ENCODE measurements at places on chromosomes 11 and 22.

GRCh38 chr11:111846636-111847035, 24.7 kb downstream of the ALG9 start:
- DNase-seq = no peak

GRCh38 chr11:75655605-75656004, 13.2 kb downstream of the MAP6 start:
- no peak for DNase-seq

DNA sequence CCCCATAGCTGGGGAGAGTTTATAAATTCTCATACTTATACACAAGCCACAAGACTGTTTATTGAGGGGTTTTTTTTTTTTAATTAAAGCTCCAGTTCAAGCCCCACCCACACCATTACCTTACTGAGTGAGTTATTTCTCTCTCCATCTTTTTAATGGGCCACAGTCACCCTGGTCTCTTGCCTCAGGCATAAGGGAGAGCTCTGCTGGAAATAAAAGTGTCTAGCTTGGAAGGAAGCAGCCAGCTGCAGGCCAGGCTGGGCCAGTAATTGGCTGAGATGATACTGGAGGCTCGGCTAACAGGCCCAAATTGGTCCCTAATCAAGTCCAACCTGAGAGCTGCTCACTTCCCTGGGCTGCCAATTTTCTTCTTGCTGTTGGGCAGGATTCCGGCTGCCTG, 174.1 kb downstream of the INSC start:
- no peak for DNase-seq

DNA sequence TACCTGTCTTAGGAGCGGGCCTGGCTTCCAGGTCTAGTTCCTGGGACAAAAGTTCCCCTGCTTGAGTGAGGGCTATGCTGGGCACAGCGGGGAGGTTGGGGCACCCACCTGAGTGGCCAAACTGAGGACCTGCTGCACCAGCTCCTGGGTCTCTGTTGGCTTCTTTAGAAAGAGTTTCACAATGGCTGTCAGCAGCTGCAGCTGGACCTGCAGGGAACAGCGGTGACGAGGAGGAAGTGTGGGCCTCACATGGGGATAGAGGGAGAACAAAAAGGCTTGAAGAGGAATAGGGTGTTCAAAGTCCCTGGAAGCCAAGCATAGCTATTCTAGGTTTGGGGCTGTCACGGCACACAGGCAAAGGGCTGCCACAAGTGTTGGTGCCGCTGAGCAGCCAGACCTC, 26.7 kb upstream of the RASL10A start:
- DNase-seq = no peak

GRCh38 chr11:120122924-120123683, 14.8 kb downstream of the TRIM29 start:
- no peak for DNase-seq

DNA sequence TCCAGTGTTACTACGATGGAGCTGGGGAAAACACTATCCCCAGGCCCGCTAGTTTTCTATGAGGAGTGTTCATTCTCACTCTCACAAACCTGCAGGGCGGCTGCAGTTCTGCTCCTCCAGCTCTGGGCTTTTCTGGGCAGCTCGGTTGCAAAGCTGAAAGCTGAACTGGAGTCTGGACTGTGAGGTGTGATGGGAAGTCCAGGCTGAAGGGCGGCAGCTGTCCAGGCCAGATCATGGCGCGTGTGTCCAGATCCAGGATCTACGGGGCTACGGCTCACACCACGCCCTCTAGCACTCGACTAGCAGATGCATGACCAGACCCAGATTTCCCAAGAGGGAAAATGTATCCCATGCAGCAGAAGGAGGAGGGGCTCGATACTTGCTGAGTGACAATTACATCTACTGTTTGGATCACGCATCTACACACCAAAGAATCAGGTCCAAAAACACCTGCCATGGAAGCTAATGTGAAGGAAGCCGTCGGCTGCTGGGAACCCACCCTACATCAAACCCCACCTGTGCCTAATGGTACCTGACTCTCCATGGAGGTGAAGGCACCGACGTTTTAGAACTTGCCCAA, 555.0 kb downstream of the BRD1 start:
- DNase-seq = no peak

DNA sequence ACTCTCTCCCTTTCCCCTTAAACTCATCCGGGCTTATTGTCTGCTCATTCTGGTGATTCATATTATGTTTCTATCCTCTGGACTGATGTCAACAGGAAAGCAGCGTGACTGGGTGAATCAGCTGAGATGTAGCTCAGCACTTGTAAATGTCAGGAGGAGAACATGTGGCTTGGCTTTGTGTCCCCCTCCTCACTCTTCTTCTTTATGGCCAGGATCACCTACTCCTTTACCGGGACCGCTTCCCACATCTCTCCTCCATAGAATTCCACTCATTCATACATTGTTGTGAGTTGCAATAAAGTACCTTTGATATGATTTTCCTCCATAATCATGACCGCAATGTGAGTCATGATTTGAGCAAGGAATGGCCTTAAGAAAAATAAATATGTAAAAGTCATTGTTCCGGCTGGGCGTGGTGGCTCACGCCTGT, 15.8 kb upstream of the SYN3 start:
- no peak for DNase-seq

- no peak for DNase-seq
Observed at GRCh38 chr11:108170184-108170583, 48.8 kb downstream of the ACAT1 start.

DNA sequence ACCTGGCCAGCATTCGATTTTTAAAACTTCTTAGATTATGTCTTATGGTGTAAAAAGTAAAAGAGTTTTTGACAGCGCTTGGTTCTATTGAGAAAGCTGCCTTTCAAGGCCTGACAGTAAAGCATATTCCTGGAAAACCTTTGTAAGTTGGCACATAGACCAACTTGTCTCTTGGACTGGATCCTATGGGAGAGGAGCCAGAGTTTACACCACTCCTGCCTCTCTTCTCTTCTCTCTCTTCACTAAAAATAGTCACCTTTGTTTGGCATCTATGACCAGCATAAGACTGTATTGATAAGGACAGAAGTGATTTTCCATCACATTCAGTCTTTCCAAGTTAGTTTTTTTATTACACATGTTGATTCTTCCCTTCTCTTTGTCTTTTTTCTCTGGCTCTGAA, 33.7 kb downstream of the CSRP3 start:
- DNase-seq = no peak

- no peak for DNase-seq
Observed at GRCh38 chr11:72354356-72355115, 79.8 kb downstream of the CLPB start.

GRCh38 chr11:6497069-6497839, at the start of gene DNHD1:
Gene DNHD1 (plus strand): TSS chr11:6497280. CDS start chr11:6498216, 936 bp downstream.
- no peak for DNase-seq

DNA sequence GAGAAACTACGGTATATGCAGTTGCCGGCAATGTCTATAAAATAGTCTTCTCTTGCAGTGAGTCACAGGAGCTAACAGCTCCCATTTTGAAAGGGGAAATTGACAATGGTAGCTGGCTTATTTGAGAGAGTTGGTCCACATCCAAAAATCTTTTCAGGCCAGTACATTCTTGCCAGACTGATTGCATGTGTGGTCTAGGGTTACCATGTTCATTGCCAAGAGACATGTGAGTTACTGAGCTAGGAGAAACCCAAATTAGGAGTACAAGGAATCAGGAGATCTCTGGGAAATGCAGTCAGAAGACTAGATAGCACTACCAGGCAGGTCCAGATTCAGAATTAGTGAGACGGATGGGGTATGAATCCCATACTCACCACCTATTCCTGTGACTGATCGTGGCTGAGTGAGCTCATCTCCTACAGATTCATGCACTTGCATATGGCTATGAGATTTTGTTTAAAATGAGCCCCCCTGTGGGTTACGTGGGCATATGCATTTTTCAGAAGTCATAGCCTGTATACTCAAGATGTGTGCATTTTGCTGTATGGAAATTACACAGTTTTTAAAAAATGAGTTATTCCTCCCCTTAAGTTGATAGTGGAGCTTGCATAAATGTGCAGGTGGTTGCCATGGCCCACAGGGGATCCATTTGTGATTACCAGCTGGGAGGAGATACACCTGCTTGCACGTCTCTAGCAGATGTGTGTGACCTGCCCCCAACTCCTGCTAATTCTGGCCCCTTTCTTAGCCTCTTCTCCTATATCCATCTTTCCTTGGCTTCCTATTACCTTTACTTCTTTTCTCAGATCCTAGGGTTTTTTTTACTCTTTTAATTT, 102.7 kb downstream of the COMMD9 start:
- DNase-seq = no peak

DNA sequence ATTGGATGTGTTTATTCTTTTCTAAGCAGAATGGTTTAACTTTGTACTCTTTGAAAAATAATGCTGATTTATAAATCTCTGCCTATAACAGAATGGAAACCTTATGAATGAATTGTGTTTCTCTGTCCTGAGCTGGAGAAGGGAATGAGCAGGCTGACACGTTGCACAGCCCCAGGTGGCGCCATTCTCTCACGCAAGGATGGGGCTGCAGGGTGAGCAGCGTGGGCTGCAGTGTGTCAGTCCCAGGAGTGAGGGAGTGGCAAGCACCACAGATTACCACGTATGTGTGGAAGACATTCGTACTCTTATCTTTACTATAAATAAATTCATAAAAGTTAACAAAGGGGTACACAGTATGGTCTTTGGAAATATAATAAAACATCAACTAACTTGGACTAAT, 33.4 kb downstream of the FDX1 start:
- DNase-seq = no peak

DNA sequence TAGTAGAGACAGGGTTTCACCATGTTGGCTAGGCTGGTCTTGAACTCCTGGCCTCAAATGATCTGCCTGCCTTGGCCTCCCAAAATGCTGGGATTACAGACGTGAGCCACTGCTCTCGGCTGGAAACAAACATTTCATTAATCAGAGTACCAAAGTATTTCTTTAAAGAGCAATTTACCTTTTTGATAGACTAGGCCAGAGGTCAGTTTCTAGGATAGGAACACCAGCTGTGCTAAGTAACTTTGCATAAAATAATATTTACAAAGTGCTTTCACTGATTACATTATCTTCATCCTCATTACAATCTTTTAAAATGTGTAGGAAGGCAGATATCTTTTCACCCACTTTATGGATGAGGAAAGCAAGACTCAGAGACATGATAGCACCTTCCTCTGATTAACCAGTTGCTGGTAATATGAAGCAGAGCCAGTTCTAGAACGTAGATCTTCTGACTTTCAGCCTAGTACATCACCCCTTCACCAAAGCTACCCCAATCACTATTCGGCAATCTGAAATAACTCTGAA, 355.2 kb downstream of the SOX6 start:
- DNase-seq = no peak

DNA sequence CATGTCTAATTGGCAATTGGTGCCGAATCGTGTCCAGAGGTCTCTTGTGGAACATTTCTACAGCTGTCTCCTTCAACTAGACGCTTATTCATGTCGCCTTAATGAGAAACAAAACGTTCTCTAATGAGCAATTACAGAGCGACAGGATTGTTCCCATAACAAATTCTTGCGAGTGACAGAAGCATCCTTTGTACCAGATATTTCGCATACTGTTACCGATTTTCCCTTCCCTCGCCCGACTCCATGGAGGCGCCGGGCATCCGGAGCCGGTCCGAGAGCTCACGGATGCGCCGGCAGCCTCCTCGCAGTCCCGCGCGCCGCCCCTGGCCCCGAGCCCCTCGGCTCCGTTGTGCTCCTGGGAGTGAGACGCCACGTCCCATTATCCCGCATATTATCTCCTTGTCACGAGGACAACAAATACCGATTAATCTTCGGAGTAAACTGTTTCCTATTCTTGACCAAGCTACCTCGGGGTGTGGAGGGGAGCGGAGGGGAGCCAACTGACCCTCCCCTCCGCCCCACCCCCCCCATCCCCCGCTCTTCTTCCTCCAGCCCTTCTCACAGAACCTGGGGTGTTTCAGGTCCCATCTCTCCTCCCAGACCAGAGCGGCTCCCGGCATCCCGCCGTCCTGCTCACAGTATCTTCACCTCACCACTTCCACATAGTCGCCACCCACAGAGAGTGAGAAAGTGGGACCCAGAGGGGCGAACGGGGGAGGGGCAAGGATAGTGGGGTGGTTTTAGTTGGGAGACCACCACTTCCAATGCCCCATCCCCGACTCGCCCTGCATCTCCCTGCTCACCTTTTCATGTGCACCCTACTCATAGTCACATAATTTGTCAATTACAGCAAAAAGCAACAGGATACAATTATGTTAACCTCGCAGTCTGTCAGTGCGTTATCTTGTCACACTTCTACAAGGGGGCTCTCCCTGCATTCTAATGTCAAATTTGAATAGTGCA, 11.4 kb downstream of the PAX6 start:
- no peak for DNase-seq

DNA sequence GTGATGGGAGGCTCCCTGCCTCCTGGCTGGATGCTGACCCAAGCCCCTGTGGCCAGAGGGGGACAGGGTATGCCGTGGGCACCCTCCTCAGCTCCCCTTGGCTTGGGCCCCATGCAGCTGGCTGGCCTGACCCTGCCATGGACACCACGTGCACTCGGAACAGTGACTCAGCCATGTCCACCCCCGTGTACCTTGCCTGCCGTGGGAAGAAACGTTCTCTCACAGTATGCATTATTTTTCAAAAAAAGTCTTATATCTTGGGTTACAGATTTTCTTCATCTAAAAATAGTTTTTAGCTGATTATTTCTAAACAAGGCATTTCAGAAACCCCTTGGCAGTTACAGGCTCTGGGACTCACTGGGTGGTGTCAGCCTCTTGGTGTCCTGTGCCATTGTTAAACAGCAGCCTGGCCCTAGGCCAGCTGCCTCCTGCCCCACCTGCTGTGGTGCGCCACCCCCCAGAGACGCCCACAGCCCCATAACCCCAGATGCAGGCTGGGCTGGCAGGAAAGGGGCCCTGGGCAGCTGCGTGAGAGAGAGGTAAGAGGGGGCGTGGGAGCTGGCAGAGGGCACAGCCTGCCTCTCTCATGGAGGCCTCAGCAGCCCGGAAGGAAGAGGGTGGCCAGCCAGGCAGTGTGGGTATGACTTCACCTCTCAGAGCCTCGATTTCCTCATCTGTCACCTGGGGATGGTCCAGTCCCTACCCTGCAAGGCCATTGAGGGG, 99.8 kb downstream of the MORC2 start:
- no peak for DNase-seq

GRCh38 chr11:47434011-47434786, 8.0 kb upstream of the PSMC3 start:
- no peak for DNase-seq

GRCh38 chr11:99383648-99384245, 363.0 kb downstream of the CNTN5 start:
- DNase-seq = no peak

- DNase-seq = no peak
Observed at GRCh38 chr22:49751318-49751965, 76.2 kb downstream of the BRD1 start.

GRCh38 chr22:30855266-30855665, 113.3 kb downstream of the MORC2 start:
- DNase-seq = no peak
